ENCODE measurements at places on chromosomes 13 and 19.

- no peak for DNase-seq
Observed at GRCh38 chr13:29589967-29590366, 5.5 kb downstream of the SLC7A1 start.

- no peak for DNase-seq
Observed at GRCh38 chr13:77545626-77546412, 10.3 kb downstream of the SCEL start.

DNA sequence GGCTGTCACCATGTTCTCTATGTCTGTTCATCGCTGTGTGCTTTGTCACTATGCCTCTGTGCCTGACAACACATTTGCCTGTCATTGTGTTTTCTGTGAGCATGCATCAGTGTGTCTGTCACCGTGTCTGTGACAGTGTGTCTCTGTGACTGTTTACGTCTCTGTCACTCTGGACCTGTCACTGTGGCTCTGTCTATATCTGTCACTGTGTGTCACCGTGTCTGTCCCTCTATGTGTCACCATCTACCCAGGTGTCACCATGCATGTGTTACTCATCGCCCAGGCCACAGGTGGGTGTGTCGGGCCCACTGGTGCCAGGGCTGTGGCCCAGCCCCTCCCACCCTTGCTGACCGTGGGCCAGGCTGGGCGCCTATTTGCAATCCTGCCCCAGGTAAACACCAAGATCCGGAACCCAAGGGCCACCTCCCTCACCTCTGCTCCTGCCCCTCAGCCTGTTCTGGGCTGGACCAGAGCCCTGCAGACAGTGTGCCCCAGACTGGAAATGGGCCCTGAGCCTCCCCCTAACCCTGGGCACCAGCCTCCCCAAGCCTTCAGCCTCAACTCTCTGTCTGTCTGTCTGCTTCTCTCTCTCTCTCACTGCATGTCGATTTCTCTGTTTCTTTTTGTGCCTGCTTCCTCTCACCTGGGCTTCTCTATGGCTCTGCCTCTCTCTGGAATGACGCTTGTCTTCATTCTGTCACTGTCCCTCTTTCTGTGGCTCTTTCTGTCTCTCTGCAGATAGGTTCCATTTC lies 7.7 kb downstream of the IRF2BP1 start:
- no peak for DNase-seq

DNA sequence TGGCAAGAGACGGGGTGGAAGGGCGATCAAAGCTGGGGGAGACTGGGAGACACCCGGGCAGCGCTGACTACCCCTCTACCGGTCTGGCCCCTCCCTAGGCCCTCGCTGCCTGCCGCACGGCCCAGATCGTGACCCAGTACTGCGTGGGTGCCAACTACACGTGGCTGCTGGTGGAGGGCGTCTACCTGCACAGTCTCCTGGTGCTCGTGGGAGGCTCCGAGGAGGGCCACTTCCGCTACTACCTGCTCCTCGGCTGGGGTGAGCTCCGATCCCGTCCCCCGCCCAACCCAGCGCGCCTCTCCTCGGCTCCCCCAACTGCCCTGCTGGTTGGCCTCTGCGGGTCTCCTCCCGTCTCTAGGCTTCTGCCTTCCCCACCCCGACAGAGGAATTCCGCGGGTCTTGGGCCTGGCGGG lies 8.8 kb downstream of the GIPR start:
- DNase-seq, result no peak

GRCh38 chr13:54852831-54853230 lies 1824.2 kb downstream of the OLFM4 start:
- no peak for DNase-seq

- DNase-seq, result no peak
Observed at GRCh38 chr13:114131583-114132418, 622 bp downstream of the RASA3 start.

GRCh38 chr13:99656092-99656745 lies 154.9 kb downstream of the TM9SF2 start:
- DNase-seq, result peak; percentile 68

GRCh38 chr19:40383668-40384248 lies 6.2 kb downstream of the HIPK4 start:
- no peak for DNase-seq

DNA sequence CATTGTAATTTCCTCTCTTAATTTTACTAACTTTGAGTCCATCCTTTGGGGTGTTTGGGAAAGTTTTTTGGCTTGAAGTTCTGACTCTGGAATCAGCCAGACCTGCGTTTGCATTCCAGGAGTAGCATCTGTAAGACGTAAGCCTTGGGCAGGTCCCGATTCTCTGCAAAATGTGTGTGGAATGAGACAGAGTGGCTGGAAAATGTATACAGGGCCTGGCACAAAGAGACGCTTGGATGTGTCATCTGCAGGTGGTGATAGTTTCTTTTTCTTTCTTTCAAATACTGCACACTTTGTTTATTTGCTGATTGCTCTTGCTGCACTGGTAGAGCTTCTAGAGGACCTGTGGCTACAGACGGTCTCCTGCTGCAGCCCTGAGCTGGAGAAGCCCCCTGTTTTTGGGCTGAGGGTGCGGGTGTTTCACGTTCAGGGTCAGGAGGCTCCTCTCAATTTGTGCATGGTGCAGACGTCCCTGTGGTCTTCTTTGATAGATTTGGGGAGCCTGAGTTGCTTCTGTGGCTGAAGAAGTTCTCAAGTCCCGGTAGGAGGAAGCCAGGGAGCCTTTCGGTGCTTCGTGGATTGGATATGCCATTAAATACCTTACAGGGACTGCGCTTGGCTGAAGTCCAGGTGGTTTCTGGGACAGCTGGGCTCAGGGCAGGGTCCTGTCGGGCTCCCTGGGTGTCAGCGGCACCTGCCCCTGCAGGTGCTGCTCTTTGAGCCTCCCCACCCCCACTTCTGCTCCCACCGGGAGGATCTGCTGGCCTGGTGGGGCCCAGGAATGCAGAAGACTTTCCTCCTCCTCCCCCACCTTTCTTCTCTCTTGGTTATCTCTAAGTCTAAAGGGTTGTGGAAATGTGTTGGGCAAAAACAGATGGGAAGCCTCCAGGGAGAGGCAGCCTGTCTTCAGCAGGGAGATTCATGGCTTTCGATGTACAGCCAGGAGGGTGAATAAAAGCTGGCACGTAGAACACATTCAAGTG lies 44.0 kb upstream of the GAS6 start:
- no peak for DNase-seq

DNA sequence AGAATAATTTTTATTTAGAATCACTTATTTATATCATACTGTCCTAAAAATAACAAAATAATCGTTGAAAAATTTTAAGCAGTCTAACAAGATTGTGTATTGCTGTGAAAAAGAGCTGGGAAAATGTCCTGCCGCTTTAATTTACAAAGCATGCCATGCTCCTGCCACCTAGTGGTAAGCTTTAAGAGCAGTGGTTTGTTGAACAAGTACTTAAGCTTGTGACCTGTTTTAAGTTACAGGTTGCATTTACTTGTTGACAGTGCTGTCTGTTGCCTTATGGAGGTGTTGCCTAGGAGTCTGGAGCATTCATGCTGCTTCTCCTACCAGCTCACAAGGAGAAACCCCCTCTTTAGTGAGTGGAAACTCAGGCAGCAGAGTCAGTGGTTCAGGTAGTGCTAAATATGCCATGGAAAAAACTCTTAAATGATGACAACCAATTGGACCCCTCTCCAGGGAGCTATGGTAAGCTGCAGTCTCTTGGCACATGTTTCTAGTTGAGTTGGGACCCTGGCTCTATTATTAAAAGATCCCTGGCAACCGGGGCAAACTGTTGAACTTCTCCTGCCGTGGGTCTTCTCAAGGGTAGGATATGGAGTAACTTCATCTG lies 68.4 kb downstream of the SPATA13 start:
- no peak for DNase-seq

Measured in activated CD4-positive, alpha-beta T cell treated with anti-CD3 and anti-CD28 coated beads, Interleukin-2, amount 50 U/mL, for 24 hours (primary cell).